ENCODE measurements at places on chromosomes 12 and 14.
A peak's percentile ranks its signal among the peaks of the same experiment; 100 is the strongest.

DNA sequence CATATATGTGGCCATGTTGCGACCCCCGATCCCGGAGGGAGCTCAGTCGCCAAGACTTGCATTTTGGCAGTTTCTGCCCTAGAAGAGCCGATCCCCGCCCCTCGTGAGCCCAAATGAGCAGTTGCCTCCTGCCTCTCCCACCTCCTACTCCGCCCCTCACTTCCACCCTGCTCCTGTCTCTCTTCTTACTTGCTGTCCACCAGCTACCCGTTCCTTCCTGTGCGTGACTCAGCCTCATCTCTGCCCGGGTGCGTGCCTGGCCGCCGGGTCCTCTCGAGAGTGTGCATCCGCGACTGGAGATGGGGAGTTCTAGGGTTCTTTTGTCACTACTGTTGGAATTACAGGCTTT lies 585 bp downstream of the GPATCH2L start:
- peak; percentile 89 for DNase-seq

GRCh38 chr12:22110176-22110575 lies 64.2 kb downstream of the CMAS start:
- peak; percentile 39 for DNase-seq

GRCh38 chr12:123983822-123984485 lies 10.9 kb downstream of the ZNF664 start:
- peak; percentile 47 for DNase-seq

DNA sequence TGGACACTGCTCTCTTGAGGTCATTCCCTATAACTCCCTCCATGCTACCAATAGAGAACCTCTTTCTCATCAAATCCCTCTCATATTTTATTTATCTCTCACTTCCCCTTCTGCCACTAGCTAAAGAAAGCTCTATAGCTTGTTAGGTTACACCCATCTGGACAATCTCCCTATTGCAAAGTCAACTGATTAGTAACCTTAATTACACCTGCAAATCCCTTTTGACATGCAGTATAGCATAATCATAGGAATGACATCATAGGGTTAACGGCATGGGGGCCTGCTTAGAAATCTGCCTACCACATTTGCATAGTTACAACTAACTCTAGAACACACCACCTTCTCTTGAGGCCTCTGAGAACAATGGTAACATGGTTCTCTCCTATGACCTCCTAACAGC lies 181.2 kb downstream of the EMP1 start:
- no peak for DNase-seq

DNA sequence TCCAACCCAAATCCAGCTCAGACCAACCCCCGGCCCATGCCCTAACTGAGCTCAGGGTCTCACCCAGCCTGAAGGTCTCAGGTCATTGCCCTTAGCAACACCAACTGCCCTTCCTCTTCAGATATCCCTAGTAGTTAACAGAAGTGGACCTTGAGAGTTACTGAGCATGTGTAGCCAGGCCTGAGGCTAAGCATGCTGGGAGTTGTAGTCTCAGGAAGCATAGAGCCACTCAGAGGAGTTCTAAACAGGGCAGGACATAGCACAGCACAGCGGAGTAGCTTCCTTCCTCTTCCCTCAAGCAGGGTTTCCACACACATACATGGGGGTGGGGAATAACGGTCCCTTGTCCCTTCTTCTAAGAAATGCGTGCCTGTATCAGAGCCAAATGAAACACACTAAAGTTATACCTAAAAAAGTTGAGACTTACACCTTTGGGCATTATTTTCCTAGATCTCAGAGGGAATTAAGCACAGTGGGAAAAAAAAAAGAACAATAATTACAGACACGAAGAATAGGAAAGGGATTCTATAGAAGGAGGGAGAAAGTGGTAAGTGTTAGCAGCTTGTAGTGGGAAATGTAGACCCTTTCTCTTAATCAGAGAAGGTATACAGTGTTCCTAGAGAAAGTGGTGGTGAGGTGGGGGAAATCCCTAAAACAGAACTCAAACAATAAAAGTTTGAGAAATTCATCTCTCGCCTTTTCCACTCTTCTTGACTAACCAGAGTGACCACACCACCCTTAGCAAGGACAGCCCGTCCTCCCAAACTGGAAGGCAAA lies 4.4 kb downstream of the KMT2D start:
- DNase-seq = peak; percentile 83

- DNase-seq = no peak
These were observed 22.0 kb upstream of the TMEM106C start for GRCh38 chr12:47941475-47941780.
